ENCODE measurements at places on chromosomes 3 and 15. TPM values are rescaled to one million over a fixed set of nuclear protein-coding genes. Genes with fewer than 3 reads are reported as not detected.

DNA sequence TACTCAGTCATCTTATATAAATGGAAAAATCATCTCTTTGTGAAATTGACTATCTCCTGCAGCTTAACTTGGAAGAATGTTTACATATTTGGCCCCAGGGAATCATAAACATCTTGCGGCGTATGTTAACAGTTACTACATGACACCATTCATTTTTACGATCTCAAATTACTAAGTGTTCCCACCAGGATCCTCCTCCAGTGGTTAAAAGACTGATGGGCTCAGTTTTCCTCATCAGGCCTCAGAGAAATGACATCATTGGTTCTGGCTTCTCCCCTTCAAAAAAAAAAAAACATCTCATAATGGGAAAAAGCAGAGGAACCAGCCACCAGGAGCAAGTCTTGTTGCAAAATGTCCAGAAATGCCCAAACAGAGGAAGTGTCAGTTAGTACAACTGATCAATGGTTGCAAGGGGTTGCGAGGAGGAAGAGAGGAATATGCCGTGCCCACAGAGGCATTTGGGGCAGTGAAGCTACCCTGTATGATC is 70.5 kb upstream of the LIPC start:
- DNase-seq: peak; percentile 37

GRCh38 chr15:52101542-52102323 is 10.8 kb downstream of the BCL2L10 start:
- no peak for DNase-seq

DNA sequence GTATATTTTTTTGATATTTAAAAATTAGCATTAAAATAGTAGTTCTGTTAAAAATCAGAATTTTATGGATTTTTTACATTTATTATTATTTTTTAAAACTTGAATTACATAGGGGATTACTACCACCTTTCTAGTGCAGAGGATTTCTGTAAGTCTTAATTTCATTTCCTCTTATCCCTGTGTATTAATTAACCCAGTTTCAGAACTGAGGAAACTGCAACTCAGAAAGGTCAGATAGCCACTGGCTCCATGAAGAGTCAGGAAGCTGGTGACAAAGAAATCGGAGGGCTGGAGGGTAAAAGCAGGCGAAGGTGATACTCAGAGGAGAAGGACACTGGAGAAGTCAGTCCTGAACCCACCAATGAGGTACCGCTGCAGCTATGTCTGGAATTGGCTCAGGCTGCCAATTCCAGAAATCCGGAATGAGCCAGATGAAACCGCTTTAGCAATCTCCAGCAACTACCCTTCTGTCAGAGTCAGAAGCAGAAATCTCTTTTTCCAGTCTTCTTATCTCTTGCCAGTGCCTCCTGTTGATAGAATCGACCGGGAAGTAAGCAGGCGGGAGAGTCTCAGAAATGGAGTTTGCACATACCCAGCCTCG is 308.5 kb downstream of the SV2B start:
- no peak for DNase-seq

GRCh38 chr3:69925506-69925905 is 74.0 kb upstream of the SAMMSON start:
- DNase-seq: no peak

- no peak for DNase-seq
Observed at GRCh38 chr3:171933441-171933840, 90.3 kb downstream of the TMEM212 start.

AGBL1 gene
- not detected for polyA plus RNA-seq

B3GNT5 gene
- 1.8 TPM for polyA plus RNA-seq

- DNase-seq: peak; percentile 48
Observed at GRCh38 chr3:56800130-56800831, 1.5 kb downstream of the ARHGEF3 start.

ALDH1L1 gene
- polyA plus RNA-seq: 11.0 TPM

GRCh38 chr3:52245322-52246263 is at the start of gene PPM1M:
TSS of gene PPM1M (plus strand) at chr3:52245759. CDS start at chr3:52245825, 66 bp downstream.
- peak; percentile 84 for DNase-seq
